ENCODE measurements at places on chromosomes 2 and 18.

GRCh38 chr2:236512267-236512666 lies 57.4 kb upstream of the ACKR3 start:
- no peak for DNase-seq

- no peak for DNase-seq
These were observed 44.1 kb downstream of the FARP2 start for GRCh38 chr2:241399941-241400922.

GRCh38 chr18:48292782-48293424 lies 116.3 kb downstream of the ZBTB7C start:
- no peak for DNase-seq

GRCh38 chr2:40418614-40419363 lies 33.1 kb downstream of the SLC8A1 start:
- DNase-seq = no peak

- no peak for DNase-seq
These were observed 47.0 kb upstream of the AP1S3 start for GRCh38 chr2:223884399-223884798.

DNA sequence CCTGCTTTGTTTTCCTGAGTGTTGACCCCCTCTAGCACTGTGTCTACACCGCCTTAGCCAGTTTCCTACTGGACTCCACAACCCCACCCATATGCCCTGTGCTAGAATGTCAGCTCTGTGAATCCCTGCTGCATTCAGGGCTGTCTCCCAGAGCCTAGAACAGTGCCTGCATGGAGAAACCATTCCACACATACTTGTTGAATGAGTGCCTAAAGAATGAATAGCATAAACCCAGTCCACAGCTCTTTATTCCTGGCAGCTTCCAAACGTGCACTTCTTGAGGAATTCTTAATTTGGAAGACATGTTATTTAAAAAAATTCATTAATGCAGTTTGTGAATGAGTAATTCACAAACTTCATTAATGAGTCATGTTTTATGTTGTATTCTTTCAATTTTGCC lies 6.5 kb upstream of the NAPG start:
- DNase-seq = no peak

DNA sequence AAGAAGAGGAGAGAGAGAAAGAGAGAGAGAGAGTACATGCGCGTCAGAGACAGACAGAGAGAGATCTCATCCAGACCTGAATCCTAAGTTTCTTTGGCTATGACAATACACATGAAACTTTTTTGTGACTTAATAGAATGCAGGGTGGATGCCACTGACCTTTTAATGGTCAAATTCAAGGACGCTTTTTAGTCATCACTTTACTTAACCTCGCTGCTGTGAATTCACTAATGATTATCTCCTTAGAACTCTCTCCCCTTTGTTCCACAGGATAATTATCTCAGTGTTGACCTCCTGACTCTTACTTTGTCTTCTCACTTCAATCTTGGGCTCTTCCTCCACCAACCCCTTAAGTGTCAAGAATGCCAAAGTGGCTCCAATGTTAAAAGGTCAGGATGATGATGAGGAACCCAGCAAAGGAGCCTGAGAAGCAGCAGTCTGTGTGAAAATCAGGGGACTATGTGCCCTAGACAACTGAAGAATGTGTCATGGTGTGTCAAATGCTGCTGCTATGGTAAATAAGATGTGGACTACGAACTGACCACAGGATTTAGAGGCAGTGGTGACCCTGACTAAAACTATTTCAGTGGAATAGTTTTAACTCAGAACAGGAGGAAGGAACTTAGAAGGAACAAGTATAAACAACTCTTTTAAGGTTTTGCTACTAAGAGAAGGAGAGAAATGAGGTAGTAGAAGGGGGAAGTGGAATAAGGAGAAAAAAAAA lies 382.1 kb downstream of the ZEB2 start:
- no peak for DNase-seq

DNA sequence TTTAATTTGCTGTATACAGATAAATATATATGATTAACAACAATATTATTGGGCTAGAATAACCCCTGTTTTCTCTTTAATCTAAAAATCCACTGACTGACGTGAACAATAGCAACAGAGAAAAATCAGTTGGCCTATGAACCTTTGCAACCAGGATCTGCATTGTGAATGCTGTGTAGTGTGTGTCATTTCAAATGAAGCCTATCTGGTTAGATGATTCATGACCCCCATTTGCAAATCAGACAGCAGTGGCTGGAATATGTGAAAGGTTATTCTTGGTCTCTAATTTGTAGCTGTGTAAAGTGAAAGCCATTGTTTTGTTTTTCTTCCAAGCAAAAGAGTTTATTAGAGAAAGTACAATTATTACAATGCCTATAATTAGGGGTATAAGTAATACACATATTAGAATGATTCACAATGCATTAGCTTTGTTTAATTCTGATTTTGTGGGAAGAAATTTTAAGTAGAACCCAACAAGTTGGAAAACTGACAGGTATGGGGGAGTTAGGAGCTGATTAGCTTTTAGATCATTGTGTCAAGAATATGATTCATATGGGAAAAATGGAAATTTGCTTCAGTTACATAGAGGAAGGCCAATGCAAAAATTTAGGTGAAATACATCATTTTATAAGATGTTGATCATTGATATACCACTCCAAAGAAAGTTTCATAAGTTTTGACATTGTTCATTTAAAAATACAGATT lies 1362.2 kb upstream of the TMEFF2 start:
- DNase-seq = no peak

DNA sequence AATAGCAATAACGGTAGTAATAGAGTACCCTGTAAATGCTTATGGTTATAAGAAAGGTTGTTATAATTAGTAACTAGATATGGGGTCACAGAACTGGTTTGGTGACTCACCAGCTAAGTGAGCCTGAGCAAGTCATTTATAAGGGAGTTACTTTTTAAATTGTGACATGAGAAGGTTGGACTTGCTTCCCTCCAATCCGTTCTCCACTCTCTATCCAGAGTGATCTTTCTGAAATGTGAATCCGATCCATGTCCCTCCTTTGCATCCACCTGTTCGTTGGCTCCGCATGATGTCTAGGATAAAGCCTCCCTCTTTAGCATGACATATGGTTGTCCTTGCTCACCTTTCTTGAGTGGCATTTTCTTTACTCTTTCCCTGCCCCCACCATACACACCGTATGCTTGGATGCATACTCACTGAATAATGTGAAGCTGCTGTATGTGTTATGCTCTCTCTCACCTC lies 83.1 kb downstream of the CDC42EP3 start:
- no peak for DNase-seq

- DNase-seq = no peak
These were observed 90.2 kb downstream of the FAM161A start for GRCh38 chr2:61763605-61764034.

DNA sequence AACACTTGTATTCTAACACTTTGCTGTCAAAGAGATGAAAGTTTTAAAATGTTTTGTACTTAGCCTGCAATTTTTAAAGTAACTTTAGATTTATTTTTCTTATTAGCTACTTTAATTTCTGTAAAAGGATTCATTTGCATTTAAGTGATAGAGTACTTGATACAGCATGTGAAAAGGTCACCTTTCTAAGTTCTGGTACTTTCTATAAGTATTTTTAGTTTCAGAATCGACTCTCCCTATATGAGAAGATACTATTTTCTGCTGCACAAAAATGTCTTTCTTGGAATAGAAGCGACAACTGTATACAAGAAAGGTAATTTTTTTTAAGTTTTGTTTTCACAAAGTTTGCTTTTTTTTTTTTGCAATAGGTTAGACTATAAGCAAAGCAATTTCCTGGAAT lies 72.9 kb downstream of the METTL8 start:
- DNase-seq = no peak

DNA sequence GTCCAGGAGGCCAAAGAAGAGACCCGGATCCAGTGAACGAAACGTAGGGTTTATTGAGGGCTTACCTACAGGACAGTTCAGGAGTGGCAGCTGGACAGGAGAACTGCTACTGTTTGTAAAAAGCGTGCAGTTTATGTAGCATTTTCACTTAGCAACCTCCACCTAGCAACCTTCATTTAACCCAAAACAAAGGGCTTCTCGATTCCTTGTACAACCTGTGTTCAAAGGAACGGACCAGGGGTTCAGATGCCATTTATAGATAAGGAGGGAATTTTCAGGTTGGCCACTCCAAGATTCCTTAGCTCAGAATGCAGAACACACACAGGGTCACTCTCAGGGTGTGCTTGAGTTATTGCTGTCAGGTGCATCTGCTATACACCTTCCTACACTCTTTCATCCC lies 65.1 kb upstream of the YWHAQ start:
- no peak for DNase-seq

GRCh38 chr18:3451183-3451988 lies 1.4 kb downstream of the TGIF1 start:
- no peak for DNase-seq

DNA sequence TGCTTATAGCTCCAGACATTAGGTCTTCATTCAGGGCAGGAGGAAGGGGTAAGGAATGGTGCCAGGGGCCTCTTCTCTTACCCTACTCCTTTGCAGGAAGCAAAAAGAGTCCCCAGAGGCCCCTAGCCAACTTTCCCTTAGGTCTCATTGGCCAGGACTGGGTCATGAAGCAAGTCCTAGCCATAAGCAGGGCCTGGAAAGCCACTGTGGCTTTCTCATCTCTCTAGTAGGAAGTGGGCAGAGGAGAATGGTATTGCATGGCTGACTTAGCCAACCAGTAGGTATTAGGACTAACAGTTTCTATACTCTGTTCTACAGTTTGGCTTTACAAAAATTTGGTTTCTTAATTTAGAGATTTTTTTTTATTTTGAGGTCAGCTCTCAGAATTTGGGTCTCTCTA lies 4.8 kb downstream of the FAM228A start:
- no peak for DNase-seq

GRCh38 chr18:74069178-74070050 lies 78.2 kb downstream of the FBXO15 start:
- DNase-seq = no peak

- no peak for DNase-seq
These were observed 1.2 kb downstream of the TFPI start for GRCh38 chr2:187552828-187553681.

GRCh38 chr2:138421971-138422335 lies 79.6 kb upstream of the SPOPL start:
- DNase-seq = no peak

DNA sequence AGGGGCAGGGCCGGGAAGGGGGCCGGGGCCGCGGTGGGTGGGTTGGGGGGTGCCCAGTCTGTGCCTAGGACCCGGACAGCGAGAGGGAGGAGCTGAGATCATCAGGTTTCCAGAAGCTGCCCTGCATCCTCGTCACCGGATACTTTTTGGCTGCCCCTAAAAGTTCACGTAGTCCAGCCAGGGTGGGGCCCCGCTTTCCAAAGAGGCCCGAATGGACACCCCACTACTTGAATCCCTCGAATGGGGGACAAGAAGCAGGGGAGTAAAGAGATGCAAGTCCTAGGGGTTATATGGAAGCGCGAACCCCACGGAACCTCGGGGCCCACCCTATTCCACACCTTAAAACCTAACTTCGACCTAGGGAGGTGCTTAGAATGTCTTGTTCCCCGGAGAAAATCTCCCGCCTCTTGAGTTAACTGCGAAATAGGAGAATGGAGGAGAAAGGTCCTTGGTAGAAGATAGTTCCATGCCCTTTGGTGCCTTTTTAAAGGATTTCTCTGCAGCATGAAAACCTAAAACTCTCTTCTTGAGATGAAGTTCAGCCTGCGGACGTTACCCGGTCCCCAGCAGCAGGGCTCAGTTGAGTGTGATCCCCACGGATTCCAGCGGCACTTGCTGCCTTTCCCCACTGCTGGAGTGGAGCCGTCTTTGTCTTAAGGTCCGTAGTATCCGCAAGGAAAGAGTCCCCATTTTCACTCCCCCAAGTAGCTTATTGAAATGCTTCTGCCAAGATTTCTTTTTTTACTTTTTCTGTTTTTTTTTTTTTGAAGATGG lies 2.1 kb upstream of the RNF152 start:
- DNase-seq = no peak

GRCh38 chr2:8525582-8526402 lies 156.1 kb upstream of the ID2 start:
- peak; percentile 99 for DNase-seq
